Stimulated activated CD4-positive, alpha-beta T cell treated with anti-CD3 and anti-CD28 coated beads, Interleukin-1b, Interleukin-23, amount 100 ng/mL, for 1 hour (primary cell): ENCODE measurements at places on chromosomes 6 and 20.

- DNase-seq = no peak
Measured at GRCh38 chr6:33428224-33428965, 8.5 kb downstream of the SYNGAP1 start.

DNA sequence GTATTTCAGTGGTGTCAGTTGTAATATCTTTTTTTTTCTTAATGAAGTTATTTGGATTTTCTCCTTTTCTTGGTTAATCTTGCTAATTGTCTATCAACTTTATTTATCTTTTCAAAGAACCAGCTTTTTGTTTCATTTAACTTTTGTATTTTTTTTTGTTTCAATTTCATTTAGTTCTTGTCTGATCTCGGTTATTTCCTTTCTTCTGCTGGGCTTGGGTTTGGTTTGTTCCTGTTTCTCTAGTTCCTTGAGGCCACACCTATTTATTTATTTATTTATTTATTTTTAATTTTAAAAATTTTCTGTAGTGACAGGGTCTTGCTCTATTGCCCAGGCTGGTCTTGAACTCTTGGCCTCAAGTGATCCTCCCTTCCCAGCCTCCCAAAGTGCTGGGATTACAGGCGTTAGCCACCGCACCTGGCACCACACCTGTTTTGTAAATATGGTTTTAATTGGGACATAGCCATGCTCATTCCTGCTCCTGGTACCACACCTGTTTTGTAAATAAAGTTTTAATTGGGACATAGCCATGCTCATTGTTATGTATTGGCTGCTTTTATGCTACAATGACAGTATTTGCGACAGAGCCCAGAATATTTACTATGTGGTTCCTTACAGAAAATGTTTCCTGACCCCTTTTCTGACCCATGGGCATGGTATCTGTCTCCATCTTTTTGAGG lies 22.2 kb downstream of the KDM1B start:
- no peak for DNase-seq

DNA sequence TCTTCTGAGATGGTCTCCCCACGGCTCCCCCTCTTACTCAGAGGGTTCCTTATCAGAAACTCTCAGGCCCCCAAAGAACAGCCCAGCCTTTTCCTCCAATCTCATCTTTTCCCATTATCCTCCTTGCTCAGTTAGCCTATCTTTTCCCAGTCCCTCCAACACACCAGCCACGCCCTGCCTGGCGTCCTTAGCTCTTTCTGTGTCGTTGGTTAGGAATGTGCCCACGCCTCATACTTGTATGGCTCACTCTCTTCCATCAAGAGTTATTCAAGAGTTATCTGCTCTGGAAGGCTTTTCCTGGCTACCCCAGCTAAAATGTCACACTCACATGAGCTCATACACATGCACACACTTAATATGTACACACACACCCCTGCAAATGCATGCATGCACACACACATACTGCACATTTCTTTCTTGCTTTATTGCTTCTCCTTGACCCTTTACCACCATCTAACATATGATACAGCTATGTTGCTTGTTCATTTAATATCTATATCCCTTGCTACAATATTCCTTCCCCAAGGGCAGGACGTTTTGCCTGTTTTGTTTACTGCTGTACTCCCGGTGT lies 37.6 kb downstream of the SLC2A10 start:
- DNase-seq = no peak

GRCh38 chr20:51348876-51349275 lies 193.6 kb downstream of the NFATC2 start:
- no peak for DNase-seq

GRCh38 chr6:38375341-38375740 lies 264.4 kb downstream of the BTBD9 start:
- no peak for DNase-seq

DNA sequence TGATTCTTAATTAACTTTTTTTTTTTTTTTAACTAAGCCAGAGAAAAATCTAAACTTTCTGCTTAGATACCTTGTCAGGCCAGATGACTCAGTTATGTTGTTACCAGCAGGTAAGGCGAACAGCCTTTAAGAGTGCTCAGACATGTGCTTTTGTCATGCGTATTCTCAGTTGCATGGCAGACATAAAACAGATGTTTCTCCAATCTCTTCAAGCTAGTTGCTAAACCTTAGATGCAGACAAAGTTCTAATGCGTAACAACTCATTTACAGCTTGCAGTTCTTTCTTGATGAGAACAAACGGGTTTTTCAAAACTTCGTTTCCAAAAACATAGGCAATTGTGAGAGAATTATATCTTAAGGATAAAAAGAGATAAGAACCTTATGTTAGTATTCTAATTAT lies 49.6 kb upstream of the GFRAL start:
- DNase-seq = no peak

DNA sequence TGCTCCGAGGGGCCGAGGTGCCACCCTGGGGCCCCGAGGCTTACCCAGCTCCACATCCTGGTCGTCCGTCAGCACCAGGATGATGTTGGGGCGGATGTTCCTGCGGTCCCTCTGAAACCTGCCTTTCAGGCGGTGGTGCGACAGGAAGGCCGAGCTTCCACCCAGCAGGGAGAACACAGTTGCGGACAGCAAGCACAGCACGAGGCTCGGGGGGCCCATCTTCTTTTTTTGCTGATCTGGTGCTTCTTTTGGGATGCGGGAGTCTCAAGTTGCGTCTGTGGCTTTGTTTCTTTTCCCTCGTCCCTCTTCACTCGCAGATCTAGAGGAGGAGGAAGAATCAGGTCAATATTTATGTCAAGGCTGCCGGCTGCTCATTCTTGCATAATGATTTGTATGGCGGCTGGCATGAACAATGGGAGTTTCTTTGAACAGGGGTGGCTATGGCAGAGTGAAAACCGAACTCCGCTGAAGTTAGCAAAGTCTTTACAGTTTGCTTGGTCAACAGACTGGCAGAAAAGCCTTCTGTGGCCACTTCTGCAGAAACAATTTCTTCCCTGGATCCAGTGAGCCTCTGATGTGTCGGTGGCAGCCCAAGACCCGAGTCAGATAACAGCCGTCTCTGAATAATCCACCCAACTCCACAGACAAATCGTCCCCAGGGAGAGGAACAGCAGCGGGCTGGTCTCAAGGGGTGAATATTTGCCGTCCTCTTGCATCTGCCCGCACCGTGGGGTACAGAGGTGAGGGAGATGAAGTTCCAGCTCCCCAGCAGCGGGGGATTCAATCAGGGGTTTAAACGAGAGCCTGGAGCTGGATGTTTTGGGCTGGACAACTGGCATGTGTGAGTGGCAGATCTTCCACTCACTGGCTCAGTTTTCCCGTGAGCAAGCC lies 27.9 kb downstream of the SULF2 start:
- DNase-seq = no peak

- no peak for DNase-seq
Measured at GRCh38 chr6:157198425-157199279, 124.7 kb downstream of the TMEM242 start.

GRCh38 chr6:75149696-75150095 lies 56.2 kb downstream of the COL12A1 start:
- DNase-seq = no peak

DNA sequence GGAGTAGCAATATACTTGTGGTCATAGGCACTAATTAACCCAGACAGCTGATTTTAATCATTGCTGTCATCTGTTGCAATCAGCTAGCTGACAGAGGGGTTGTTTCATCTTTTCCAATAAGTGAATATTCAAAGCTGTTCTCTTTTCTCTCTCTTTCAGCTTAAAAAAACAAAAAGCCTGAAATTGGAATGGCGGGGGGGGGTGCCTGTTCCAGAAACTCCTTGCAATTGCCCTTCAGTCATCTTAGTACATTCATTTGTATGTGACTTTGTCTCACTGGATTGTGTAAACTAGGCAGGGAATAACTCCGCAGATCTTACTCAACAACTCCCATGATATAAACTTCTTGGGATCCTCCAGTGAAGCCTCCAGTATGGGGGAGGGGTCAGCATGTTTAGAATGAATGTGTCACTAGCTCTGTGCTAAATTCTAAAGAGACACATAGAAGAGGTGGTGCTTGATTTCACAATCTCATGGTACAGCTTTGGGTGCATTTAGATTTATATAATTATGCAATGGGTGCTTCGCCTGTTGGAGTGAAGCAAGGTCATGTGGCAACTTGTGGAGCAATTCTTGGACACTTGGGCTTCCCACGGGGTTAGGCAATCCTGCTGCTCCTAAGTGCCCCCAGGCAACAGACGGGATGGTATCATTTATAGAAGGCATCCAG lies 40.1 kb downstream of the SLC24A3 start:
- no peak for DNase-seq

- no peak for DNase-seq
Measured at GRCh38 chr20:60255866-60256265, 297.6 kb downstream of the CDH26 start.

GRCh38 chr6:10759884-10760329 lies 12.3 kb downstream of the TMEM14B start:
- DNase-seq = no peak
